ENCODE measurements at places on chromosomes 13 and 19.

DNA sequence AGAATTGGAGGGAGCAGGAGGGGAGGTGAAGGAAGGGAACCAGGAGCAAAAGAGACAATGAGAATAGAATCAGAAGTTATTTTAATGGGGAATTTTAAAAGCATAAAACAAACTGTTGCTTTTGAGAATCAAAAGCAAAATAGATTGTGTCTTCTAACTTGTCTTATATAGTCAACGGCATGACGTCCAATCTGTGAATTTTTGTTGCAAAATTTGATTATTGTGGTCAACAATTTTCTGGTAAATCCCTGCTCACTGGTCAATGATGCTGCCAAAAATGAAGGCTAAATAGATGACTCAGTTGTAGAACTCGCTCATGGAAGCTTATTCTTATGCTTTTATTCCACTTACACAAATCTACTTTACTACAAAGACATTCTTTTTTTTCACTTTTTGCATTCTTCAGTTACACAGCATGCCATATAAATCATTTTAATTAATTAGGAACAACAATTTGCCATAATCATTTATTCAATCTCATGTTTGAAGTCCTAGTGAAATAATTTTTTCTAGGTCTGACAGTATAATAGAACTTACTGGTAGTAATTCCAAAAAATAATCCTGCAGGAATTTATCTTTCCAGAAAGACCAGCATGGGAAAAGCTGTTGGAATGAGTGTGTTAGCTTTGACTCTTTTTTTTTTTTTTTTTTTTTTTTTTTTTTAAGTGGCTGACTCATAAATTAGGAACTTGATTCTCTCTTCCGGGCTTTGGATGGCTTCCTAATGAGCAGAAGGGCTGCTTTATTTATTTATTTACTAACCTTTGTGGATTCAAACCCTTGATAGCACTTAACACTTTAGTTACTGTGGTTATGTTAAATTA is 256.9 kb downstream of the SPRY2 start:
- peak; percentile 46 for DNase-seq

DNA sequence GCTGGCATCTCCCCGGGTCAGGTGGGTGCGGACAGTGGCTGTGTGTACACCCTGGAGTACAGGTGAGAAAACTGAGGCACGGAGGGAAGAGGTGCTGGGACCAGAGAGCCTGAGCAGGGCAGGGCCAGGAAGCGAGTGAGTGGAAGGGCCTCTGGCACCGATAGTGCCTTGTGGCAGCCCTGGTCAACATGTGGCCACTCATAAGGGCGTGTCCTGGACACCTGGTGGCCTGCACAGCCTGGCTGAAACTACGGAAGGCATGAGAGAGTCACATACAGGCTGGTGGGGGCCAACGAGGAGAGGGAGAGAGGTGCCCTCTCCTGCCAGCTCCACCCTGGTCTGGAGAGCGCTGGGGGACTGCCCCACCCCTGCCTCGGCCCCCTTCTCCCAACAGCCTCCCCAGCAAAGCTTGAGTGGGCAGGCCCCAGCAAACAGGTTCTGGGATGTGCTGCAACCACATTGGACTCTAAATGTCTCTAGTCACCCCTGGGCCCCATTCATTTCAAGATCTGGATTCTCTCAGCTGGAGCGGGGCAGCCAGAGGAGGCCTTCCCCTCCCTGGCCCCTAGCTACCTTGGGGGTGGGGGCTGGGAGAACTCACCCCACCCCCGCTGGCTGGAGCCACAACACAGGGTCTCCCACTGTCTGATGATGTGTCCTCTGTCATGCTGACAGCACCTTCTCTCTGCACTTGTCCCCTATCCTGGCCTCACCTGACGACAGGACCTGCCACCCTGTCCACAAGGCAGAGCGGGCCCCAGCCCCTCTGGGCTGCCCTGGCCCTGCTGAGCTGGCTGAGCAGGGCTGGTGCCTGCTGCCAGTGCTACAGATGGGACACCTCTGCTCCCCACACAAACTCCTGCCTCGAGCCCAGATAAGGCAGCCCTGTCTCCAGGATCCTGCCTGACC is 5.8 kb downstream of the CBARP start:
- DNase-seq: no peak

DNA sequence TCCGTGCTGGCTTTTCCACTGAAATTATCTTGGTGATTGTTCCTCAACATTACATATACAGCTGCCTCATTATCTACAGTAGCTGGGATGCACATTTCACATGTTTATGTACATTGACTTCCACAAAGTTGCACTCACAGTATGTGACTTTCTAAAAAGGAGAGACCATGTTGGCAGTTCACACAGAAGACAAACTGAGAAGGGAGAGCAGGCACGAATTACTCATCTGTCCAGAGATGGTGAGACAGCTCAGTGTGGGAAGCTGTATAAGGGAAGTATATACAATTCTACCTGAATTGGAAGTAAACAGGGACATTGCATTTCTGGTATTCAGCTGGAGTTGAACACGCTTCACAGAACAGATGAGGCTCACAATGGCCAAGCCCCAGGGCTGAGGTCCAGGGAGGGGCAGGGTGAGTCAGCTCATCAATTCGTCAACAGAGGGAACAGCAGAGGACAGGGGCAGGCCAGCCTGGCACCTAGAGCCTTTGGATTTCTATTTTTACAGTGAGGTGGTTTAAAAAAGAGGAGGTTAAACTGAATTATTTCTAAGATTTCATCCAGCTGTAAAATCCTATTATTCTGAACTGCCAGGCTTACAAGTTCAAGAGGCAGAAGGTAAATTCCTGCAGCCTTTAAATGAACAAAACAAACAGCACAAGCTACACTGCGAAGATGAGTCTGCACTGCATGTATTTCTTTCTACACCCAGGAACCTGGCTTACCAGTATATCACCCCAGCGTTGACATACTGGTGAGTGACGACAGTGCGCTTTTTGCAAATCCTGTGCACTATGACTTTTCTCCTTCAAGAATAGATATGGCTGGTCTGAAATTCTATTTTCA is 9.8 kb downstream of the PARP4 start:
- DNase-seq: no peak

- no peak for DNase-seq
These were observed 222.0 kb upstream of the ZNF507 start for GRCh38 chr19:32123355-32123940.

- DNase-seq: no peak
These were observed 256.1 kb upstream of the MAB21L1 start for GRCh38 chr13:35732565-35732964.

DNA sequence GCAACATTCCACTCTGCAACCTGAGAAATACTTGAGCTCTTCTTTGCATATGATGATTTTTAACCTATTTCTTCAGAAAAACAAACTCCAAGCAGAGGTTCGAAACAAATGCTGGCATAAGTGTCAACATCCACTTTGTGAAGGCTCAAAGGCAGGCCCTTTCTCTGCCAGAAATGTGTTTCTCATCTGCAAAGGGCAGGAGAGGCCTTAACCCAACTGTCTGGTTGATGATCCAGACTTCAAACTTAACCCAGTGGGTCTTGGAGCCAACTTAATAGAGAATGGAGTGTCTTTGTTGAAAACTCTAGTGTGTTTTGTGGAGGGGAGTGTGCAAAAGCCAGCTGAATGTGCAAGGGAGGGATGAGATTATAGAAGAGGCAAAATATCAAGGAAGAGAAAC is 28.3 kb upstream of the ZNF507 start:
- no peak for DNase-seq

GRCh38 chr19:10070730-10071446 is 15.2 kb upstream of the SHFL start:
- DNase-seq: no peak

- DNase-seq: no peak
These were observed 37.9 kb downstream of the PCDH8 start for GRCh38 chr13:52810526-52810925.

DNA sequence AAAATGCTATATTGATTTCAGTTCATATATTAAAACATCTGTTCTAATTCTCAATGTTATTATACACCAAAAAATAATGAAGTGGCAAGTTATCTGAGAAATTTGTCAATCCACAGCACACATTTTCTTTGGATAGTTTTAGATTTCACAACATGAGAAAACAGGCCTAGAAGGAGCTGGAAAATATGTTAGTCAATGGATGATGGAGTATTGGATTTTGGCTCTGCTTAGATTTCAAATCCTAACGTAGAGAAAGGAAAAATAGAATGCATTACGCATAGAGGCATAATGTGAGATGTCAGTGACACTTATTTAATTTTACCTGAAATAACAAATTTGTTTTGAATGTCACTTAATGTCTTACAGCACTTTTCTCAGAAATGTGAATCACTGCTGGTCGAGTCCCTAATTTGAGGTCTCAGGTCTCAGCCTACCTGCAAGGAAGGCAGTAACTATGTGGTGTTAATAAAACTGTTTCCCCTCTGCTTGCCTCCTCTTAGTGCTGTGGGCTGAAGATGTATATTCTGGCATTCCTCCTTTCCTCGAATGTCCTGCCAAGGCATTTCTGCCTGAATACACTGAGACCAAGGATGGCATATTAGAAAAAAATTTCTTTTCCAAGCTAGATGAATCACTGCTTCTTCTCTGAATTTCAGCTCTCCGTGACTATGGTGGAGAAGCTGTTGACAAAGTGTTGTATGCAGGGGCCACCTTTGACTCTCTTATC is 232.4 kb downstream of the POSTN start:
- DNase-seq: no peak

- DNase-seq: no peak
These were observed 26.5 kb downstream of the CEBPG start for GRCh38 chr19:33399745-33400681.

- no peak for DNase-seq
These were observed 21.7 kb downstream of the TEX30 start for GRCh38 chr13:102751886-102752285.

GRCh38 chr19:51129716-51130115 is 5.0 kb downstream of the SIGLEC9 start:
- DNase-seq: no peak

DNA sequence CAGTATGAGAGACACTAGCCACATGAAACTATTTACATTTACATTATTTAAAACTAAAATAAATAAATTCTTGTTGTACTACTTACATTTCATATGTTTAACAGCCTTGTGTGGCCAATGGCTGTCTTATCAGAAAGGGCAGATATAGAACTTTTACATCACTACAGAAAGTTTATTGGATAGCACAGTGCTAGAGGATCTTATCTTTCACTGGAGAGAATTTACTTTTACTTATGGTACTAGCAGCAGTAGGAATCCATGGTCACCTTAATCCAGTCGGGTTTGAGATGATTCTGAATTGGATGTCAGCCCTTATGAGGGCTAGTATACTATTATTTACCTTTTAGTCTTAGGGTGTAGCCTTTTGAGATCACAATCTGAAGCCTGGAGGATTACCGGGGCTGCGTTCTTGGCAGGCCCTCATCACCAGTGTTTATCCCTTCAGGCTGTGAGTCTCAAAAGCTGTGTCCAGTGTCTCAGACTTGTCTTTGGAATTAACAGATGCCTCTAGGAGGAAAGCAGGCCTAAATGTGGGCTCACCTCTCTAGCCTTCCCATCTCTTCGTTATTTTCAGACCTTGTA is 21.7 kb downstream of the IFT88 start:
- DNase-seq: no peak

- DNase-seq: no peak
These were observed 52.0 kb downstream of the DPF1 start for GRCh38 chr19:38172001-38172400.

DNA sequence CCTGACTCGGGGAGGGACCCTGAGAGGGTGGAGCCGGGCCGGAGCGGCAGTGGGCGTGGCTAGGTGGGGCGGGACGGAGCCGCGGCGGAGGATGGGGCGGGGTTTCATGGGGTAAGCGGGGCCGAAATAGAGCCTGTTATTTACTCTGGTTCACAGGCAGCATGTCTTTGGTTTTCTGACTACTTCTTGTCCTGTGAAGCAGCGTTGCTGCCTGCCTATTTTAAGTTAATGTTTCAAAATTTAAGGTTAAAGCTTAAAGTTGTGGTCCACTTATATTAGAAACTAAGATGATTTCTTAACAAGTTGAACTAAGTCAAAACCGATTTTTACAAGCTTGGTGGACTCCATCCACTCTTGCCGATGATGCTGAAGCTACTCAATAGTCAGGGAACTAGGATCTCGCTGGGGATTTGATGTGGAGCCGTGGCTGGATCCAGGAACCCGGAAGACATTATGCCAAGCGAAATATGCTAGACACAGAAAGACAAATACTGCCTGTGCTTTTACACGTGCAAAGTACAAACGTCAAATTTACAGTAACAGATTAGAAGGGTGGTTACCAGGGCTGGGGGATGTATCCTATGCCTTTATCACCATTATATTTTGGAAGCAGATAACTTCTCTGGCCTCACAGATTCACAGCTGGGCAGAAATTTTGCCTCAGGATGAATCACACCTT is 433 bp upstream of the ZNF616 start:
- DNase-seq: no peak

GRCh38 chr13:109720758-109721184 is 65.6 kb downstream of the IRS2 start:
- DNase-seq: no peak

DNA sequence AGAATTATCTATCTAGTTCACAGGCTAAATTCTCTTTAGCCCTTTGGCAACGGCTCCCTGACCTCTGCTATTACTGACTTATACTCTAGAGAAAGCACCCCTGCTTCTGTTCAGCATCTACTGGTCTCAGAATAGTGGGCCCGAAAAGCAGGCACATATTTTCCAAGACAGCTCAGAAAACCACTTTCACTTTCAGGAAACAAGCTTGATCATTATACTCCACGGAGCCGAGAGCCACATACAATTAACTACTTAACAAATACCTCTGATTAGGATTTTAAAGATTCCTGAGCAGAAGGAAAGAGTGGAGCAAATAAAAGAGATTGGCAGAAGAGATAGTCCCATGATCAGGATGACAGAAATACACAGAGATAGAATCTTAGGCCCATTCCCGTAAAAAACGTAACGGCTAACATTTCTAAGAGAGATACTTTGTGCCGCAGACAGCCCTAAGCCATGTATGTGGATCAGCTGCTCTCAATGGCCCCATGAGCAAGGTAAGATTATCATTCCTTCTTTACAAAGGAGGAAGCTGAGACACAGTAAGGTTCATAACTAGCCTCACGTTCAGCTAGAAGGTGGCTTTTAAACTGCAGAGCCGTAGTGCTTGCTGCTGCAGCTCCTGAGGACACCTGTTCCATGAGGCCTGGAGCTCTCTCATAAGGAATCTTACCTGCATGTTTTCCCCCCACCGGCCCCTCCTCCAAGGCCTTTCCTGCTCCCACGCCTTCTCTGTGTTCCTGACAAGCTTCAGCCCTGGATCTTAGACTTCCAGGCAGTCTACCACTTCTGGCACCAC is 227.2 kb downstream of the FOXO1 start:
- DNase-seq: no peak

GRCh38 chr19:43735957-43736356 is 18.8 kb downstream of the SMG9 start:
- no peak for DNase-seq

- no peak for DNase-seq
These were observed 48.7 kb upstream of the PCCA start for GRCh38 chr13:100040196-100040595.

DNA sequence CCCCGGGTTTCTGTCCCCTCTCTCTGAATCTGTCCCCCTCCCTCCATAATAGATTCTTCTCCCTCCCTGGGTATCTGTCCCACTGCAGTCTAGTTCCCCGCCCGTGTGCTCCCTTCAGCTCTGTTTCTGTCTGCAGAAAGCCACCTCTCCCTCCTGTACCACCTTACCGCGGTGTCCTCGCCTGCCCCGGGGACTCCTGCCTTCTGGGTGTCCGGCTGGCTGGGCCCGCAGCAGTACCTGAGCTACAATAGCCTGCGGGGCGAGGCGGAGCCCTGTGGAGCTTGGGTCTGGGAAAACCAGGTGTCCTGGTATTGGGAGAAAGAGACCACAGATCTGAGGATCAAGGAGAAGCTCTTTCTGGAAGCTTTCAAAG is 1.3 kb downstream of the FCGRT start:
- DNase-seq: no peak

- no peak for DNase-seq
These were observed 254.9 kb downstream of the DLEU7 start for GRCh38 chr13:50588491-50589130.

Data from HS-5 (cell line).